ENCODE measurements at places on chromosomes 3 and 15. TPM values are rescaled to one million over a fixed set of nuclear protein-coding genes. Genes with fewer than 3 reads are reported as not detected.

DNA sequence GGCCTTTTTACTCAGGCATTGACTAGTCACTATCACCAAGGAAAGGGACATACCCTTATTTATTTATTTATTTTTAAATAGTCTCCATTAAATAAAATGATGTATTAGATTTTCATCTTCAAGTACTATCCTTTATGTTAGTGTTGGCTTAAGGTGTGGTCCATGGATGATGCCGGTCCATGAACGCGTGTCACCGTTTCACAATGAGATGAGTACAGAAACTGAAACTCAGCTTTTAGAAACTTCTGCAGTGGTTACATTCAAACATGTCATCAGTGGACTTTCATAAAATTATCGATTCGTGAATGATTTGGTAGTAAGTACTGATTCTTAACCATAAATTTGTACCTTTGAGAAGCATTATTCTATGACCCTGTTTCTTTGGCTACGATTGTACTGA is 166.6 kb downstream of the SATB1 start:
- no peak for DNase-seq

DNA sequence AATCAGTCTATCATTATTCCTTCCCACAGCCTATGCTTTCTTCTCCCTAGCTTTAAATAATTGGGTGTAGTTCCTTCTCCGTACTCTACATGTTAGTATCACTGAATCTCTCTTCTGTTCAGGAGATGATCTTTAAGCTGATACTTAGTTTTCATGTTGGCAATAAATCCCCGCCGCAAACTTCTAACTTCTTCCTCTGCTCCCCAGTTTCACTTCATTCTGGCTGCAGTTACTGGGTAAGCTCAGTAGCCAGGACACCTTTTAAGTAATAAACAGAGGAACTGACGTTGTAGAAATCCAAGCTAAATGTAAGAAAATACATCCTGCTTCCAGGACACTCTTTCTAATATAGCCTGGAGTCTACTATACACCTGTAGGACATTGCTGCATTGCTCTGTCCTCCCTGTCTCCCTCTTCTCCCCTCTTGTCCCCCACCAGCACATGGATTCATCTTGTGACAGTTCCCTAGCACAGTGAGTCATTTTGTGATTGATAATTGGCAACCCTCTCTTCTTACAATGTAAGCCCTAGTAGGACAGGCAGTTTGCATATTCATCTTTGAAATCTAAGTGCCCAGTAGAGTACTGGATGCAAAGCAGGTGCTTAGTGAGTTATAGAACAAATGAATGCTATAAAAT is 598.2 kb downstream of the UNC13C start:
- no peak for DNase-seq

DNA sequence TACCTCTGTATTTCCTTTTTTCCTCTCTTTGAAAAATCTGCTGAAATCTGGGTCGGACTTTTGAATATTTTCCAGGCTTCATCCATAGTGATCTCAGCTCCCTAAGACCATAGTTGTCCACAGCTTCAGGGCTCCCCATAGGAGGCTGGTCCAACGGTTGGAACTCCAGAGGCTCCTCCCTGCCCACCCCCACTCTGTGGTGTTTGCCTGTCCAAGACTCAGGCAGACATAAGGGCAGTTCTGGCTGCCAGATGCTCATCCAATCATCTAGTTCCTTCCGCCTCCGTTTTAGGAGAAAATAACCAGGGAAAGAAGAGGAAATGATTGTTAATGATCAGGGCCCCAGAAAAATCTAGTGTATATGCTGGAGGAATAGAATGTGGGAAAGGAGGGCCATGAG is 27.9 kb upstream of the PRTG start:
- no peak for DNase-seq

GRCh38 chr3:153595186-153595815 is 433.3 kb downstream of the RAP2B start:
- DNase-seq: no peak

DNA sequence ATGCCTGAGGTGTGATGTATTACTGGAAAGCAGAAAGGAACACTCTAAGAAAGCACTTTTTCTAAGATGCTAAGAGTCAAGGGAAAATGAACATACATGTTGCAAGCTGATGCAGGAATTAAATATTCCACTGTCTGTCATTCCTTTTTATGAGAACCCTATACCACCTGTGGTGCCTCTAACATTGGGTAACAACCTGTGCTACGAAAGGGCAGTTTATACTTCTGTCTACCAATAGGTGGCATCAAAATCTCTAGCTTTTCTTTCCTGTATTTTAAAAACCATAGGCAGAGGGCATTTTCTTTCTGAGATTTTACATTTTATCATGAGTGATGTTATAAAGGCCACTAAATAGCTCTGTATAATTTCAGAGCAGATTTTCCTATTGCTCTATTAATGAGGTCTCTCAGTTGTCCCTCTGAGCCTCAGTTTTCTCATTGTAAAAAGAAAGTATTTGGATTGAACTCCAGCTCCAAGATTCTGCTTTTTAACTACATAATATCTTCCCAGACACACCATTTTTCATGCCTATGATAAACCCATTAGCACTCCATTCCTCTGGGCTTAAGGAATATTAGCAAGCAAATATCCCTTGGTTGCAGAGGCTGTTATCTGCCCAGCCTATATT is 3.5 kb upstream of the CPNE4 start:
- DNase-seq: no peak

GRCh38 chr3:145678401-145678800 is 482.6 kb downstream of the PLOD2 start:
- DNase-seq: no peak

GRCh38 chr3:81554388-81554787 is 207.1 kb downstream of the GBE1 start:
- DNase-seq: no peak

DNA sequence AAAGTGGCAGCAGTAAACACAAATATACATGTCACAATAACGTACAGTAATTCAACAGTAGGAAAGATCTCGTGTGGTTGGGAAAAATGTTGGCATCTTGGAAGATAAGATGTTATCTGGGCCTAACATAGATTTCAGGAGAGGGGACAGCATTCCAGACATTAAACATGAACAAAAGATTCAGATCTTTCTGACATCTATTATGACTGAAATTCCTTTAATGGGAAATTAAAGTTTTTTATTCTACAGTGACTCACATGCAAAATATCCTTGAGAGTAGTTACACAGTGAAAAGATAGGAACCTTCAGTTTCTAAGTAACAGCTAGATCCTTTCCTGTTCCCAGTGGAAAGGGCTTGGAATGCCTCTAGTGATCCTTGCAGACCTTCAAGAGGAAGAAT is 9.2 kb downstream of the NDUFB5 start:
- DNase-seq: no peak

DNA sequence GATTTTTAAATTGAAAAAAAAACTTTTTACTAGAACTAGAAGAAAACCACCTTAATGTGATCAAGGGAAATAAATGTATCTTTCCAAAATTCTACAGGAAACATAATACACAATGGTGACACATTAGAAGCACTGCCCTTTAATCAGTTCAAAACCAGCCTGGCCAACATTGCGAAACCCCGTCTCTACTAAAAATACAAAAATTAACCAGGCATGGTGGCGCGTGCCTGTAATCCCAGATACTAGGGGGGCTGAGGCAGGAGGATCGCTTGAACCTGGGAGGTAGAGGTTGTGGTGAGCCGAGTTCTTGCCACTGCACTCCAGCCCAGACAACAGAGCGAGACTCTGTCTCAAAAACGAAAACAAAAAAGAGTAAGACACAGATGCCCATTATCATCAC is 134.5 kb downstream of the TBC1D5 start:
- DNase-seq: no peak

- no peak for DNase-seq
Observed at GRCh38 chr15:62094388-62094787, 27.6 kb downstream of the C2CD4A start.

- no peak for DNase-seq
Observed at GRCh38 chr3:62188681-62189375, 184.5 kb downstream of the FEZF2 start.

DNA sequence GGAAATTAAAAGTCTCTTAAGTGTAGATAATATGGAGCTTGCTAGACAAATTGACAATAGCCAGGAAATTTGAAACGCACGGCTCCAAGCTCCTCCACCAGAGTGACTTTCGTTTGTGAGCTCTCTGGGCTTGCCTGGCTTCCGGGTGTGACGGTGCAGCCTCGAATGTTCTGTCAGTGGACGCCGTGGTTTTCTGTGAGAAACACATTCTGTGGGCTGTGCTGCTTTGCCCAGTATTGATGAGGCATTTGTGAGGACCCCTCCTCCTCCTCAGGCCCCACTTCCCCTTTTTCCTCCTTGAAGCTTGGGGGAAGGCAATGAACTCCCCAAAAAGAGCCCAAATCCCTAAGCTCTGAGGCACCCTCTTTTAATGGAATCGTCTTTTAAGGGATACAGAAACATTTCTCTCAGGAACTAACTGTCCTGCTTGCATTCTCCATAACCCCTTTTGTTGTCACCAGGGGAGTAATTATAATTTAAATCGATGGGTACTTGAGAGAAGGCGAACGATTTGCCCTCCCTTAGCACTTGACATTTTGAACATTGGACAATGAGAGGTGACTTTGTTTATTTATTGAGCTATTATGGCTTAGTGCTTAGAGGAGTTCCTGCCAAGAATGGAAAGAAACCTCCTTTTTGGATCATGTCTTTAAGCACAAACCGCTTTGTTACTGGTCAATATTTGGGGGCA is 40.8 kb downstream of the POLR2M start:
- DNase-seq: no peak

GRCh38 chr15:60695713-60696522 is 217.0 kb upstream of the ICE2 start:
- no peak for DNase-seq

GRCh38 chr3:156826896-156827882 is 1.0 kb downstream of the LEKR1 start:
- no peak for DNase-seq

- DNase-seq: no peak
Observed at GRCh38 chr3:14179114-14179465, 473 bp downstream of the LSM3 start.

- no peak for DNase-seq
Observed at GRCh38 chr3:124779751-124780191, 49.5 kb downstream of the UMPS start.

DNA sequence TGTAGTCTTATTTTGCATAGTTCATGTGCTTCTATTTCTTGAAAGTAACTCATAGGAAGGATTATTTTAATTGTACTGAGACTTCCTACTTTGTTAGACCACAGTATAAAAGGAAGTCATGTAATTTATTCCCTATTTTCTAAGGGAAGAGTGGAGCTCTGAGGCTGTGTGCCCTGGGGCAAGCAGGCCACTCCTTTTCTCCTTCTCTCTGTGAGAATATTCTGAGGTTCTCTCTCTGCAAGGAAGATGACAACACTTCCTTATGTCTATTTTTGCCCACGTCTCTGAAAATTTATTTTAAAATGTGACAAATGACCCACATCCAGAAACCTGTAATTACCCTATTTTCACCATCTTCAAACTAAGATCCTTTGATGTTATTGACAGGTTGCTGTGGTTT is 11.0 kb downstream of the KCTD6 start:
- DNase-seq: no peak

DNA sequence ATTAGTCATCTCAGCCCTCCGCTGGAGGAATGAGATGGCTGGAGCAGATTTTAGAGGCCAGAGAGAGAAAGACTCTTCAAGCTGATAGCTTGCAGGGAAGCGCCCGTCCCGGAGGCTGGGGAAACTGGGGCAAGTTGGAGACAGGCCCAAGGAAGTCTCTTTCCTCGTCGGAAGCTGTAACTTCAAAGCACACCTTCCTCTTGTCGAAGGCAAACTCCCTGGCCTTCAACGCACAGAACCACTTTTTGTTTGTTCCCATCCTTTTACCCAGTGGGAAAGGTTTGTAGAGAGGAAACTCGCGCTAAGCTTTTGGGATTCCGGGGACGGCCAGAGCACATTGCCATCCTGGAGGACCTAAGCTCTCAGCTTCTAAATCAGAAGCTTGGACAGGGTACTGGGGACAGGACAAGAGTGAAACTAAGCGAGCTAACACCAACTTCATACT is 900 bp upstream of the EOMES start:
- DNase-seq: no peak

- peak; percentile 68 for DNase-seq
Observed at GRCh38 chr3:52428151-52429005, 16.5 kb downstream of the SEMA3G start.

DNA sequence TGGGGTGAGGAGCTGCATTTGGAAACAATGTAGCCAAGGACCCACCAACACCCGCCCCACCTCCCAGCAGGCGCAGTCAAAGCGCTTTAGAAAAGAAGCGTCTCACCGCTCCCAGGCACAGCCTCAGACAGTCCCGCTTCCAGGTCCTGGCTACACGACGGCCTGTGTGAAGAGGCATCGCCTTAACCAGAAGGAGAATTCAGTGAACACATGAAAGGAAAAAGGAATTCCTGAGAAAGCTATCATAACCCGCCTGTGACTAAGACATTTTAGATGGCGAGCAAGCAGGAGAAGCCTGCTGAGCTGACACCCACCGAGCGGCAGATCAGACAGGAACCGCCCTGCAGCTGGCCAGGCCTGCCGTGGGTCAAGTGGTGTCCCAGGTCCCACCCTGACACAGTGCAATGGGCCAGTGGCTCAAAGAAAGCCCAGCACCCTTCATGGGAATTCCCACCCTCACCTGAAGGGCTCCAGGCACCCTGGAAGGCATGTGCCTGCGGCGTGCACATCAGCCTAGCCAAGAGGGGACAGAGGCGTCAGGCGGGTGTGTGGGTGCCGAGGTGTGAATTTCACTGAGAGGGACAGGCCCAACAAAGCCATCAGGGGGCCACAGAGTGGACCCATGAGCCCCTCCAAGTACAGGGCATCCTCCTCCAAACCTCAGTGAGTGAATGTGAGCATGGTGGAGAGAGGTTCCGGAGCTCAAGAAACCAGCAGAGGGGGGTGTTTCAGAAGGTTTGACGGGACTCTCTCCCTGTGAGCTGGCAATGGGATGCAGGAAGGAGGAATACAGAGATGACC is 144.8 kb downstream of the NSMCE3 start:
- DNase-seq: no peak

- DNase-seq: no peak
Observed at GRCh38 chr15:79562899-79563298, 130.8 kb downstream of the MINAR1 start.

- DNase-seq: no peak
Observed at GRCh38 chr3:66996696-66997095, 1.4 kb upstream of the KBTBD8 start.

LINS1 gene
- 9.7 TPM for total RNA-seq

MELTF gene
- total RNA-seq: 10.8 TPM

ROBO2 gene
- total RNA-seq: 0.11 TPM

ADAMTS17 gene
- total RNA-seq: 0.67 TPM

RASGRF1 gene
- total RNA-seq: 0.11 TPM

SCN11A gene
- total RNA-seq: 0.05 TPM

CPNE9 gene
- total RNA-seq: not detected
